Cardiac muscle cell (in vitro differentiated cells and primary cell): ENCODE measurements at places on chromosomes 7 and 10.
A peak's percentile ranks its signal among the peaks of the same experiment; 100 is the strongest.

DNA sequence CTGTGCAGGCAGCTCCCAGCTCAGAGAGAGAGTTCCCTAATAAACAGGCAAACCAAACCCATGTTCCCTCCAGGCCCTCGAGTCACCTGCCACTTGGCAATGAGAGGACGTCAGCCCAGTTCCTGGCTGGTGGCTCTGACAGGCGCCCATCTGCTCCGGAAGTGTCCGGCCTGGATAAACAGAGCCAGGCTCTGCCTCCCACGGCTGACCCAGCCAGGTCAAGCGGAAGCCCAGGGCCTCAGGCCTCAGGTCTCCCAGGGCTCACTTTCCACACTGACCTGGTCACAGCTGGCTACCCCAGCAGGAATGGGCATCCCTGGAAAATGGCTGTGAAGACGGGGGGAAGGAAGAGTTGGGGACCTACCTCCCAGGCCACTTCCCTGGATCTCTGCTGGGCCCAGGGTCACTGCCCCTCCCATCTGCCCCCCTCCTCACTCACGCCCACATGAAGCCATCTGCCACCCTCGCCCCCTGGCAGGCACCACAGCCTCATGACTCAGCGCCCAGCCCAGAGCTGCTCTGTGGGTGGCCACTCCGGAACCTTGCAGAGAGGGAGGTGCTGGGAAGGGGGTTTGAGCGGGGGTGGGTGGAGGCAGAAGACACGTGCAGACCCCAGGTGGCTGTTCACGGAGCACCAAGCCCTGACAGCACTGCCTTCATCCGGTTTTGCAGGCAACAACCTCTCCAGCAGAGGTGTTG, 37.4 kb upstream of the DUSP5 start:
- H3K27ac ChIP-seq: no peak overlapping the region
- no peak overlapping the region for H3K4me3 ChIP-seq
- H3K36me3 ChIP-seq: no peaks in the 10 kb centered on the region
- H3K27me3 ChIP-seq: no peaks in the 10 kb centered on the region
- DNase-seq: no peak
- H3K4me1 ChIP-seq: peaks cover 47% of the 10 kb centered on the region

GRCh38 chr10:131155876-131156230, 155.7 kb downstream of the TCERG1L start:
- peaks cover 3% of the 10 kb centered on the region for H3K4me1 ChIP-seq
- H3K36me3 ChIP-seq: no peaks in the 10 kb centered on the region
- no peak overlapping the region for H3K27ac ChIP-seq
- H3K27me3 ChIP-seq: no peaks in the 10 kb centered on the region

DNA sequence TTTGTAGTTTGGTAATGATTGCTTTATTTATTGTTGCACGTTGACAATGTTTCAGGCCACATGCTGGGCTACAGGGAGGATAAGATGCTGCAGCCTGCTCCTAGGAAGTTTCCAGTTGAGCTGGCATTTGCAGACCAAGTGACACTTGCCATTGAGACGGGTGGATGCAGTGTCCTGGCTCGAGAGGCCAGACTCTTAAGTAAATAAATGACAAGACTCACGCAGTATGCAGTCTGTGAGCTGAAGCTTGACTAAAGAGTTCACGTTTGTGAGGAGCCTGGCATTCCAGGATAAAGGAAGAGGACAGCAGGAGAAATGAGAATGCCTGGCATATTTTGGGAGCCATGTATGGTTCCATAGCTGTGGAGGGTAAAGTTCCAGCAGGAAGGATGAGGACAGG, 105.8 kb downstream of the BAMBI start:
- H3K36me3 ChIP-seq: no peaks in the 10 kb centered on the region
- H3K27ac ChIP-seq: no peak overlapping the region
- DNase-seq: peak; percentile 19
- no peak overlapping the region for H3K4me3 ChIP-seq
- H3K4me1 ChIP-seq: peaks cover 18% of the 10 kb centered on the region

DNA sequence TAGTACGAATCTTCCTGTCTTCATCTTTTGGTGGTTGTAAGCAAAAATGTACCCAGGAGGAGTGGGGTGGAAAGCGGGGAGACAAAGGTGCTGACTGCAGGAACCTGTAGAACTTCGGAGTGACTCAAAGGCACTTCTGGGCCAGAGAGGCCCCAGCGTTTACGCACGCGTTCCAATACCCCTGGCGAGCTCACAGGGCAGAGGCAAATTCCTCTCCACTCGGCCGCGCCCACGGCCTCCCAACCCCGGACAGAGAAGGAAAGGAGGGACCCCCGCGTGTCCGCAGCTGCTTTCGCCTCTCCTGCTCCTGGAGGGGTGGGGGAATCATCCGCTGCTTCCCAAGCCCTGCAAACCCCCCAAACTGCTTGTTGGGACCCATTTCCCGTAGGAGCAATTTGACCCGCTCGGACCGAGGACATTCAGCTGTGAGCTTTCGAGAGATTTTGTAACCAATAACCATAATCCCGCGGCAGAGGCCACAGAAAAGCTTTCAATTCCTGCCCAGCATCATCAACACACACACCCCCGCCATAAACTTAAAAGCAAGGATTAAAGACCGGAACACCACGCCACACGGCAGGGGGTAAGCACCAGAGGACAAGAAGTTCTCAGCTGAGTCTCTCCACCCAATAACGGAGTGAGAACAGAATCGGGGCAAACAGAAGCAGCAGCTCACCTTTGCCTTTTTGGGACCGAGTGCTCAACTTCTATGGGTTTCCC, 2.3 kb downstream of the IGF2BP3 start:
- no peaks in the 10 kb centered on the region for H3K36me3 ChIP-seq
- no peaks in the 10 kb centered on the region for H3K27me3 ChIP-seq
- peak overlapping the region; percentile 72 for H3K4me3 ChIP-seq
- peak; percentile 69 for DNase-seq

- H3K27me3 ChIP-seq: no peaks in the 10 kb centered on the region
- H3K4me3 ChIP-seq: no peak overlapping the region
- H3K27ac ChIP-seq: peak overlapping the region; percentile 0
- no peak for DNase-seq
- H3K36me3 ChIP-seq: no peaks in the 10 kb centered on the region
- H3K4me1 ChIP-seq: peaks cover 18% of the 10 kb centered on the region
Observed at GRCh38 chr7:35714862-35715261, 19.9 kb upstream of the HERPUD2 start.

DNA sequence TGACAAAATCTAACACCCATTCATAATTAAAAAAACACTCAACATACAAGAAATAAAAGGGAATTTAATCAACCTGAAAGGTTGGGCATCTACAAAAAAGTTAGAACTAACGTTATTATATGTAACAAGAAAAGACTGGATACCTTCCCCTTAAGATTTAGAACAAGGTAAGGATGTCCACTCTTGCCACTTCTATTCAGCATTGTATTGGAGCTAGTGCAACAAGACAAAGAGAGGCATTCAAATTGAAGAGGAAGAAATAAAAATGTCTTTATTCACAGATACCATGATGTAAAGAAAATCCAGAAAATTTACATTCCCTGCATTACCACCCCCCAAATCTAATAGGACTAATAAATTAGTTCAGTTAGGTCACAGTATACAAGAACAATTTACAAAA, 18.3 kb downstream of the FAM149B1 start:
- no peaks in the 10 kb centered on the region for H3K27me3 ChIP-seq
- no peaks in the 10 kb centered on the region for H3K4me1 ChIP-seq
- no peak overlapping the region for H3K27ac ChIP-seq
- H3K36me3 ChIP-seq: peaks cover 12% of the 10 kb centered on the region

DNA sequence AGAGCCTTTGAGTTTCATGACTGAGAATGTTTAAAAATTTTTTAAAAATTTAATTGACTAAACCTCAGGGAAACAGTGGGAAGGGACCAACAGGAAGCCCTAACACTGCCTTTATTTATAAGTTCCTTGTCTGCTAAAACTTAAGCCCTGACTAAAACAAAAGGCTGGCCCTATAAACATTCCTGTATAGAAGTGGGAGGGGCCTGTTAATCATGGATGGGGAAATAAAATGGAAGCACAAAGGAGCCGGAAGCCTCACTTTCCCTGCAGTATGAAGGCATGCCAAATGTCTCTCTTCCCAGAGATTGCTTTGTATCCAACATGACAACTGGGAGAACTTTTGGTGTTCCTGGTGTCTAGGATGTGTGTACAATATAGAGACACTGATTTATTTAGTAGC, 66.0 kb downstream of the VPS50 start:
- no peak for DNase-seq
- H3K4me3 ChIP-seq: no peak overlapping the region
- no peak overlapping the region for H3K27ac ChIP-seq
- H3K36me3 ChIP-seq: no peaks in the 10 kb centered on the region

- DNase-seq: peak; percentile 85
- no peak overlapping the region for H3K4me3 ChIP-seq
- H3K4me1 ChIP-seq: peaks cover 11% of the 10 kb centered on the region
- no peaks in the 10 kb centered on the region for H3K36me3 ChIP-seq
- no peaks in the 10 kb centered on the region for H3K27me3 ChIP-seq
Observed at GRCh38 chr7:105589356-105590077, 8.2 kb upstream of the EFCAB10 start.

- DNase-seq: no peak
- no peak overlapping the region for H3K4me3 ChIP-seq
- H3K4me1 ChIP-seq: peaks cover 7% of the 10 kb centered on the region
- no peaks in the 10 kb centered on the region for H3K27me3 ChIP-seq
Observed at GRCh38 chr7:55517191-55517633, 55.1 kb downstream of the VOPP1 start.

- H3K27me3 ChIP-seq: no peaks in the 10 kb centered on the region
- H3K4me1 ChIP-seq: peaks cover 66% of the 10 kb centered on the region
- no peaks in the 10 kb centered on the region for H3K36me3 ChIP-seq
- DNase-seq: no peak
- no peak overlapping the region for H3K4me3 ChIP-seq
Observed at GRCh38 chr10:71228875-71229675, 16.7 kb downstream of the UNC5B start.

- no peaks in the 10 kb centered on the region for H3K36me3 ChIP-seq
- no peak overlapping the region for H3K27ac ChIP-seq
- H3K4me3 ChIP-seq: no peak overlapping the region
- no peak for DNase-seq
- H3K27me3 ChIP-seq: no peaks in the 10 kb centered on the region
Observed at GRCh38 chr10:44391981-44392380, 7.1 kb upstream of the CXCL12 start.

DNA sequence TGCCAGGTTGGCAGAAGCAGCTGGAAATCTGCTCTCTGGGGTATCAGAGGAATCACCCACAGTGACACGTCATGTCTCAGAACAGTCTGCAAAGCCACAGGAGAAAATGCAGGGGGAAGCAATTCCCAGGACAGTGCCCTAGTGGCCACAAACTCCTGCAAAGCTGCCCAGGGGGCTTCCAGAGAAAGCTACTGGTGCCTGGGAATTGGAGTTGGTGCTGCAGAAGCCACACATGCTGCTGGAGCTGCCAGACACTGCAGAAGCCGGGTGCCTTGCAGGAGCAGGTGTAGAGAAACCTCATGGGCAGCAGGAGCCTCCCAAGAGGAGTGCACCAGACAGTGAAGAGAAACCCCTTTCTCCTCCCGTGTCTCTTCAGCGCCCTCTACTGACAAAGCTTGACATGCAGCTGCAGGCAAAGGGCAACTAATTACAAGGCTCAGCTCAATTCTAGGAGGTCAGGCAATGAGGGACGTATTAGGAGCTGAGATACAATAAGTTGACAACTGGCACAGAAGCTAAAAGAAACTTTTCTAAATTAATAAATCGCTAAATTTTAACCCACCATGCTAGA, 30.2 kb upstream of the NUB1 start:
- no peak overlapping the region for H3K27ac ChIP-seq
- no peaks in the 10 kb centered on the region for H3K27me3 ChIP-seq
- no peaks in the 10 kb centered on the region for H3K4me1 ChIP-seq
- no peak for DNase-seq
- no peaks in the 10 kb centered on the region for H3K36me3 ChIP-seq
- H3K4me3 ChIP-seq: no peak overlapping the region

- no peak overlapping the region for H3K4me3 ChIP-seq
- H3K36me3 ChIP-seq: no peaks in the 10 kb centered on the region
- H3K27ac ChIP-seq: no peak overlapping the region
- no peak for DNase-seq
- no peaks in the 10 kb centered on the region for H3K4me1 ChIP-seq
Observed at GRCh38 chr7:130872756-130873448, 138.9 kb upstream of the KLF14 start.

DNA sequence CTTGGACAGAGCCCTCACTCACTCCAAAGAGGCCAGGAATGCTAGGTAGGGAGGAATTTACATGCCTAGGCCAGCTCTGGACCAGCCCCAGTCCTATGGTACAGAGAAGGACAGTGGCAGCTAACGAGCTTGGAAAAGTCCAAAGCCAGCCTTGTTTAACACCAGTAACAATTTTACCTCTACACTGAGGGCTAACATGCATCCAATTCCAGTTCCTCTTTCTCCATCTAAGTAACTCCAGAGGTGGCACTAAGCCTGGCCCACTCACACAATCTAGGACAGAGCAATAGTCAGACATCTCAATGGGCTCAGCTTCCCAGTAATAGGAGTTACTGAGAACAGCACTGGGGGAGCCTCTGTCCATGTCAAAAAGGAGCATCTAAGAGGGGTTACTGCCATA, 5.7 kb upstream of the LCOR start:
- no peak overlapping the region for H3K4me3 ChIP-seq
- no peak for DNase-seq
- no peak overlapping the region for H3K27ac ChIP-seq
- H3K27me3 ChIP-seq: no peaks in the 10 kb centered on the region
- peaks cover 3% of the 10 kb centered on the region for H3K4me1 ChIP-seq

- no peak for DNase-seq
- no peaks in the 10 kb centered on the region for H3K27me3 ChIP-seq
- H3K4me1 ChIP-seq: no peaks in the 10 kb centered on the region
- H3K36me3 ChIP-seq: no peaks in the 10 kb centered on the region
- no peak overlapping the region for H3K27ac ChIP-seq
Observed at GRCh38 chr10:25334445-25334844, 159.6 kb downstream of the GPR158 start.

DNA sequence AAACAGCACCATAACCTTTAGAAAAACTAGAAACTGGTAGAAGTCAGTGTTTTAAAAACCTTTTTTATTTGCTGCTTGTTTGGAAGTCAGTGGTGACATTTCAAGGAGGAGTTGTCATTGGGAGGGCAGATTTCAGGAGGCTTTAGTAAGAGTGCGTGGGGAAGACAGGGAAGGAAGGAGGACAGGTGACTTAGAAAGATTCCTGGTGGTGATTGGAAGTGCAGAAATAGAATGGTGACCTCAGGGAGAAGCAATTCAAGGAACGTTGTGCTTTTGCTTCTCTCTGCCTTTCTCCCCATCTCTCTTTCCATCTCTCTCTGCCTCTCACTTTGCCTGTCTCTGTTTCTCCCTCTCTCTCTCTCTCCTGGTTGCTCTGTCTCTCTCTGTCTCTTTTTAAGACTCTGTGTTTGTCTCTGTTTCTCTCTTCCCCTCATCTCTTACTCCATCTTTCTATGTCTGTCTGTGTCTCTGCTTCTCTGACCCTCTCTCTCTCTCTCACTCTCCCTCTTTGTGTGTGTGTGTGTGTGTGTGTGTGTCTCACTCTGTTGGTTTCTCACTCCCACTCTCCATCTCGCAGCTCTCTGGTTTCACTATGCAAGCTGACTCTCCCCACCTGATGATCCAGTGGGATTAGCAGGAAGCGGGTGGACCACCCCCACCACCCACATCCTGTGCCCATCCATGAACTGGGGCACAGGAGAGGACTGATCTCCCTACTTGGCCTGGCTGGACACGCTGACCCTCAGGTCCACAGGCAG, 10.9 kb upstream of the PFKP start:
- peaks cover 35% of the 10 kb centered on the region for H3K4me1 ChIP-seq
- no peaks in the 10 kb centered on the region for H3K36me3 ChIP-seq
- no peaks in the 10 kb centered on the region for H3K27me3 ChIP-seq
- peak overlapping the region; percentile 82 for H3K27ac ChIP-seq
- no peak for DNase-seq
